ENCODE measurements at places on chromosomes 5 and 9.

GRCh38 chr5:143094087-143094521 lies 309.4 kb downstream of the NR3C1 start:
- no peak for DNase-seq

DNA sequence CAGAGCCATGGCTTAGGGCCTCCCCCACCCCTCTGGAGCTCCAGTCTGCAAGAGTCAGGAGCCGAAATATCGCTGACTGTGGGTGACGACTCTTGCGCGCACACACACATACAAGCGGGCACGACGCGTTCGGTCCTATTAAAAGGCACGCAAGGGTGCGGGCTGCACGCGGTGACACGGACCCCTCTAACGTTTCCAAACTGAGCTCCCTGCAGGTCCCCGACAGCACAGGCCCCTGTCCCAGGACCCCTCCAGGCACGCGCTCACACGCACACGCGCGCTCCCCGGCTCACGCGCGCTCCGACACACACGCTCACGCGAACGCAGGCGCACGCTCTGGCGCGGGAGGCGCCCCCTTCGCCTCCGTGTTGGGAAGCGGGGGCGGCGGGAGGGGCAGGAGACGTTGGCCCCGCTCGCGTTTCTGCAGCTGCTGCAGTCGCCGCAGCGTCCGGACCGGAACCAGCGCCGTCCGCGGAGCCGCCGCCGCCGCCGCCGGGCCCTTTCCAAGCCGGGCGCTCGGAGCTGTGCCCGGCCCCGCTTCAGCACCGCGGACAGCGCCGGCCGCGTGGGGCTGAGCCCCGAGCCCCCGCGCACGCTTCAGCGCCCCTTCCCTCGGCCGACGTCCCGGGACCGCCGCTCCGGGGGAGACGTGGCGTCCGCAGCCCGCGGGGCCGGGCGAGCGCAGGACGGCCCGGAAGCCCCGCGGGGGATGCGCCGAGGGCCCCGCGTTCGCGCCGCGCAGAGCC lies at the start of gene GRIN1:
Gene GRIN1 (plus strand): TSS at position 433 of the 746 bp plus-strand sequence. CDS start 333 bp downstream, outside the sequence.
- DNase-seq: no peak

- DNase-seq: no peak
Observed at GRCh38 chr9:132031467-132032237, 48.0 kb downstream of the MED27 start.

DNA sequence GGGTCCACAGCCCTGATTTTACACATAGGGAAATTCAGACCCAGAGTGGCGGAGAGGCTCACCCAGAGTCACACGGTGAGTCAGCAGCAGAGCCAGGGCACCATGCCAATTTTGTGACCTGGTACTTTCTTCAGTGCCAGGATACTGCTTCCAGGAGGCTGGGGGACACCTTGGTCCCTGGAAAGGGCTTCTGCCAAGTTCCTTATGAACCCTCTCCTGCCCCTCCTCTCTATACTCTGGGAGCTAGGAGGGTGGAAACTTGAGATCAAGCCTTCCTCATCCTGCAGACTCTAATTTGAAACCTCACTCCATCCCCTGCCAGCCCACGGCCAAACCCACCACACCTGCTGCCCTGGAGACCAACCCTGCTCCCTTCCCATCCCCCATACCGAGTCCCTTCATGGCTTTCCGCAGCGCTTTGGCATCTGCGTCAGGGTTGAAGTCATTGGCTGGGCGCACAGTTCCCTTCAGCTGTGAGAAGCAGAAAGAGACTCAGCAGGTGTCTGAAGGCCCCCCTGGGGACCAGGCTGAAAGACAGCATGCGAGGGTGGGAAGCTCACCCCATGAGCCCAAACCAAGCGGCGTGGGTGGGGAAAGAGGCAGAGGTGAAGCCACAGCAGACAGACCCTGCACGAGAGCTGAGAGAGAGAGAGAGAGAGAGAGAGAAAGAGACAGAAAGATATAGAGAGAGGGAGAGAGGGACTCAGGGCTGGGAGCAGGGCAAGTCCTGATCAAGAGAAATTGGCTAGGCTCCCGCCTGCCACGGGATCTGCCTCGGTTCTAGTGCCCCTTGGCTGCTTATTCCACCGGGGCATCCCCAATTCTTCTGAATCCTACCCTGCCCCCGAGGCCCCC lies 33.5 kb downstream of the ANXA6 start:
- peak; percentile 26 for DNase-seq

GRCh38 chr5:154652746-154653417 lies 102.3 kb upstream of the LARP1 start:
- DNase-seq: peak; percentile 41

DNA sequence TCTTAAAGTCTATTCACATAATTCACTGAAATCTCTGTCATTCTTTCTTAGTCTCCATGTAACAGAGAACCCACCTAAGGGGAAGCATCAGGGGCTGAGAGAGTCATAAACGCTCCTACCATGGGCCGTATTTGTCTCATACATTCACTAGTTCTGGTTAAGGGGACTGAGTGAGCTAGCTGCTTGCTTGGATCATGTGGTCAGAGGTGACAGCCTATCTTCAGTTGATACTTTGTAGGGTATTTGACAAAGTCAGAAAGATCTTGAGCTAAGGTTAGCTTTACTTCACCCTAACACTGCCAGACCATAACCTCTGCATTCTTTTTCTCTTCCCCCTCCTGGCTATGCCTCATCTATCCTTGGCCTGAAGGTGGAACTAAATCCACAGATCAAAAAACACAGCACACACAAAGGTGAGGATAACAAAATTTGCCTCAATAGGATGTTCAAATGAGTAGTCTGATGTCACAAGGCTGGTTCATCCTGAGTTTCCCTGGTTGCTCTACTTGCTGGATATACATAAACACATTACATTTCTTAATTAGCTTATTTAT lies 66.5 kb downstream of the MARCHF3 start:
- DNase-seq: no peak

DNA sequence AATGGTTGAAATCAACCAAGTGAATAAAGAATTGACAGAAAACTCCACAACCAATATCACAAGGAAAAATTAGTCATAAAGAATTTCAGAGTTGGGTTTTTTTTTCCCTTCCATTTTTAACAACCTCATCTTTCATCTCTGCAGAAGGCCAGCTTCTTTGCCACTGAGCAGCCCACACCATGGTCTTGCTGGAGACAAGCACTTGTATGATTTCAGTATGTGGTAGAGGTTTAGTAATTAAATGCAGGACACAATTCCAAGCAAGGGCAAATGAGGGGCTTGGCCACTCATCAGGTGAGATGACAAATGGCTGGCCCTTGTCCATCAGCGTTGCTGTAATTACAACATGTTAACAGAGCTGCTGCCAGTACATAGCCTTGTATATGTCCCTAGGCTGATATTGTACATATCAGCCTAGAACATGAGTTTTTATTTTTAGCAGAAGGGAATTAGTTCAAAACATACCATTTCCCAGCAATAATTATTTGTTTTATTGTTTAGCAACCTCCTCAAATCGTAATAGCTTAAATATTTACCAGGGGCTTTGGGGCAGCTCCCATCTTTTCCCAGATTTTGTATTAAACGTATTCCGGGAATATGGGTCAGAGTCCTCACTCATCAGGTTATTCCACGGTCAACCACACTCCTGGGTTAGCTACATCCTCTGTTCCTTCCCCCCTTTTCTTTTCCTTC lies 5.0 kb upstream of the C9 start:
- DNase-seq: no peak

- DNase-seq: no peak
Observed at GRCh38 chr5:131914472-131914871, 31.0 kb downstream of the MEIKIN start.

- no peak for DNase-seq
Observed at GRCh38 chr5:168342151-168342825, 50.8 kb downstream of the WWC1 start.

DNA sequence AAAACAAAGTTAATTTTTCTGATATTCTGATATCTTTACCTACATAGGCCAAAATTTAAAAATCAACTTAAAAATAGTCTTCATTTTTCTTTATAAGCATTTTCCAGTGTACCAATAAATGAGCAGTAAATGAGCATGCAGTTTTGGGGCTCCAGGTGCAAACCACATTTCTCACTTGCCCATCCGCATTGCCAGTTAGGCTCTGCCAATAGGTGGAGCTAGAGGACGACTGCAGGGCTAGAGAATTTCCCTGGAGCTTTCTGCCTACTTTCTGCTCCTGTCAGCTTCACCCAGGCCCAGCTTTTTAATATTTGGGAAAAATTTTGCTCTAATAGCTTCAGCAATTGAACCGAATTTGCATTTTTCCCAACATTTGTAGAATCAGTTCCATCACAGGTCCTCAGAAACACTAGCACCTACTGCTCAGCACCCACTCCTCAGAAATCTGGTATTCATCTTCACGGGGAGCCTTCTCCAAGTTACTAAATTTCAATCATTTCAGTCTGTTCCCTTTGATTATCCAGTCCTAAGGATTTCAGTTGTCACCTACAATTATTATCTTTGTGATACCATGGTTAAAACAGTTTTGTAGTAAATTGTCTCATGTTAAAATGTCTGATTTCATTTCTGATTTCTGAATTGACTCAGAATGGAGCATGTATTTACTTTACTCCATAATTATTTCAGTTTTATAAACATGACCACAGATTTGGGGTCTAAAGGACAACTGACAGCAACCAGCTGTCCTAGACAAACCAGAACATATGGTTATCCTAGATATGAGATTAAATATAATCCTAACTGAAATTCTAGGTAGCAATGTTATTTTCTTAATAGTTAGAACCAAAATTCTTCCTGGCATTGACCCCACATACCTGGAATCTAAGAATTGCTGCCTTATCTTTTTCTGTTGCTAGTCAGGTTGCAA lies 104.6 kb upstream of the FAM174A start:
- peak; percentile 60 for DNase-seq

GRCh38 chr5:143977891-143978461 lies 166.0 kb downstream of the HMHB1 start:
- DNase-seq: no peak

DNA sequence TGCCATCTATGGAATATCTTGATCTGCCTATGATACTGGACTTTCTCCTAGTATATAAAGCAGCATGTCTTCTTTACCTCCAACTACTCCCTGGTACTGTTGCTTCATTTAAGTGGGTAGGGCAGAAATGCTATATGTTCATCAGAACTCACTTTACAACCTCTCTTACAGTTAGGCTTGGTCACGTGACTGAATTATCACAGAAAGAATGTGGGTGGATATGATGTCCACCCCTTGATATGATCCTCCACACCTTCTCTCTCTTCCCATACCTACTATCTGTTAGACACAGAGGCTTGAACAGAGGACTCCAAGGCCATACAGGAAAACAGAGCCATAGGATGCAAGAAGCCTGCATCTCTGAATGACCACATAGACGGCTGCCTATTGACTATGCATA lies 19.8 kb downstream of the CRHBP start:
- DNase-seq: peak; percentile 59

GRCh38 chr9:76658510-76659231 lies 105.6 kb upstream of the PCA3 start:
- DNase-seq: peak; percentile 87

DNA sequence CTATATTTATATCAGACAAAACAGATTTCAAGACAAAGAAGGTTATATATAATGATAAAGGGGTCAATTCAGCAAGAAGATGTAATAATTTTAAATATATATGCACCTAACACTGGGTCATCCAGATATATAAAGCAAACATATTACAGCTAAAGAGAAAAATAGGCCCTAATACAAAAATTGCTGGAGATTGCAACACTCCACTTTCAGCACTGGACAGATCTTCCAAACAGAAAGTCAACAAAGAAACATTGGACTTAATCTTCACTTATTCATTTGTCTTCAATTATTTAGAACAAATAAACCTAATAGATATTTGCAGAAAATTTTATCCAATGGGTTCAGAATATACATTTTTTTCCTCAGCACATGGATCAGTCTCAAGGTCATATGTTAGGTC lies 45.8 kb downstream of the MEIKIN start:
- DNase-seq: no peak

DNA sequence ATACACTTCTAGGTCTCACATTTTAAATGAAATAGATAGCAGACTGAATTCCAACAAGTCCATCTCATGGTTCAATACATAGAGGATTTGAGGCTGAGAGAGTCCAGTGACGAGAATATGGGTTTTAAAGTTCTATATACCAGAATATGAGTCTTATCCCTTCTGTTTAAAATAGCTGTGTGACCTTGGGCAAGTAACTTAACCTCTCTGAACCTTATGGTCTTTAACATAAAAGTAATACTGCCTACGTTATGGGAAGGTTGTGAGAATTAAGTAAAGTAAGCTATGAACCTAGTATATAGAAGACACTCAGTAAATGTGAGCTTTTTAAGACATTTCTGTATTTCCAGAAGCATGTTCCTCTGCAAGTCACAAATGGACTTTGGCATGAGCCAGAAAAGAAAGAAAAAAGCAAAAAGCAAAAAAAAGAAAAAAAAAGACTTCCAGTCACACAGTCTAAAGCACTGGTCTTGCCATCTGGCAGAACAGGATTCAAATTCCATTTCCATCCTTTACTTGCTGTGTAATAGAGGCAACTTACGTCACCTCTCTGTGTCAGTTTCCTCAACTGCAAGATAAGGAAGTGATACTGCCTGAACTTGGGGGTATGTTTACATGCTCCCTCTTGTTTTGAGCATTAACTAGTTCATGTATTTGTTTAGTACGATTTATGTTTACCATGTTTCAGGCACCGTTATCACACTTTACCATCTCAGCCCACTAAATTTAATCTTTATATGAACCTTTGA lies 248.2 kb downstream of the TRIM32 start:
- no peak for DNase-seq

GRCh38 chr5:73236541-73237128 lies 63.6 kb downstream of the TMEM174 start:
- DNase-seq: no peak

DNA sequence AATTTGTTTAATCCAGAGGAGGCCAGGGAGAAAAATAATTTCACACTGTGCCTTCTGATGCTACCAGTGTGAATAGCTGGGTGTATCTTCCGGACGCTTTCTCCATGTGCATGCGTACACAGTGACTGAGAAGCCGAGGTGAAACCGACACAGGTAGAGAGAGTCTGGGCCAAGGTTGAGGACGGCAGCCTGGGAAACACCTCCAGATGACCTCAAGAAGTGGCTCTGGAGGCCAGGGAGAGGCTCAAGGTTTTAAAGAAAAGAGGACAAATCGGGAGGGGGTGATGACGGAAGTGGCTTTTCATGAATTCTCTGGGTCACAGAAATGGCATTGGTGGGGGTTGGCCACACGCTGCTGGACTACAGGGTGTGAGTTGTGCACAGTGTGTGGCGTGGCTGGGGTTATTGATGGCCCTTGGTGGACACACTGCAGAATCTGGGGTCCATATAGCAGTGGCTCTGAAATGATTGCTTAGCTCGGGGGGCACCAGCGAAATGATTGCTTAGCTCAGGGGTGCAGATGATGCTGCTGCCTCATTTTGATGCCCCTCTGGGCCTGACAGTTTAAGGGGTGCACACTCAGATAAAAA lies 34.1 kb upstream of the LRRC14B start:
- DNase-seq: no peak

DNA sequence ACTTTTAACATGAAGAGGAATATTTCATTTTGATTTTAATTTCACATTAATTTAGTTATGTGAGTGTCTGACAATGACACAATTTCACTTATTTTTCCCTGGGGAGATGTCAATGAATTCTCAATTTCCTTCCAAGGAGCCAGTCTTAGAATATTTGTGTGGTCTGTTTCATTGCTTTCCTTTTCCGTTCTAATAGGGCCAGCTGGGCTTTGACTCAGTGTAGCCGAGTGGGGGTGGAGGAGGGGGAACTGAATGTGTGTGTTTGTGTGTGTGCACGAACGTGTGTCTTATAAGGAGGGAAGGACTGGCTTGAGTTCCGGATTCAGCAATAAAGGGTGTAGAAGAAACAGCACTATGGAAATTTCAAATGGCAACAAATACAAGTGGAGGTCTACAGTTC lies 100.0 kb downstream of the BASP1 start:
- DNase-seq: no peak
